SK-N-SH (cell line): ENCODE measurements at places on chromosomes 11 and 22.

DNA sequence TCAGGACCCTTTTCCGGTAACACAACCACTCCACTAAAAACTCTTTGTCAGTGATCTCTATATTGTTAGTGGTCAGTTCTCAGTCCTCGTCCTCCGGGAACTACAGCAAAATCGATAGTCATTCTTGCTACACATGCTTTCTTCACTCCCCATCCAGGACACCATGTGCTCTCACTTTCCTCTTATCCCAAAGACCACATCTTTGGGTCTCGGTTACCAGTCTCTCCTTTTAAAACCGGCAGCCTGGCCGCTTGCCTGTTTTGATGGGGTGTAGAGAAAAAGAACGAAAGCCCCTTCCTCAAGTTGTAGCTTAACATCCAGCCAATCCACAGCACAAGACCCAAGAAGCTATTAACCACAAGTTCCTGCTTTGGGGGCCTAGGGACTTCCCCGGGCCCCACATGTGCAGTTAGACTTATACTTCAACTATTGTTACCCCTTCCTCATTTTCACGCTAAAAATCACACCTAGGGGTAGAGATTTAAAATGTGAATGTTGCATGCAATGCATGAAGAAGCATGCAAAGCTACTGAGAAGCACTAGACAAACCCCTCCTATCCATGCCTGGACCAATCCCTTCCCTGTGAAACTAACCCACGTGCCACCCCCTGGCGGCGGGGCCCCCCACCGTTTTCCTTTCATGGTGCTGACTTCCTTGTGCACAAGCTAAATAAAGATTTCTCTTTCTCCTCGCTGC, 1.5 kb upstream of the TOLLIP start:
- no peak for DNase-seq

DNA sequence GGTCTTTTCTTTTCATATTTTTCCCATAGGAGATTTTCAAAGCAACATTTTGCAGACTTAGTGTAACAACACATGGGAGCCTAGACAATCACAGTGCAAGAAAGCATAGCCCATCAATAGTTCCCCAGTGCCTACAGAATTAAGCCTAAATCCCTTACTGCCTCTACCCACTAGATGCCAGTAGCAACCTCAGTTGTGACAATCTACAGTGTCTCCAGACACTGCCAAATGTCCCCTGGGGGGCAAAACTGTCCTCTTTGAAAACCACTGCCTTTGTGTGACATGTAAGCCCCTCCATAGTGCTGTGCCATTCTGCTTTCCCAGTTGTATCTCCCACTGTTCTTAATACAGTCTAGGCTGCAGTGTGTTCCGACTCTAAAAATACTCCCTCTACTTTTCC, 1329.0 kb downstream of the LRRC4C start:
- peak; percentile 16 for DNase-seq

- no peak for DNase-seq
Observed at GRCh38 chr11:115766561-115766960, 262.3 kb upstream of the CADM1 start.

DNA sequence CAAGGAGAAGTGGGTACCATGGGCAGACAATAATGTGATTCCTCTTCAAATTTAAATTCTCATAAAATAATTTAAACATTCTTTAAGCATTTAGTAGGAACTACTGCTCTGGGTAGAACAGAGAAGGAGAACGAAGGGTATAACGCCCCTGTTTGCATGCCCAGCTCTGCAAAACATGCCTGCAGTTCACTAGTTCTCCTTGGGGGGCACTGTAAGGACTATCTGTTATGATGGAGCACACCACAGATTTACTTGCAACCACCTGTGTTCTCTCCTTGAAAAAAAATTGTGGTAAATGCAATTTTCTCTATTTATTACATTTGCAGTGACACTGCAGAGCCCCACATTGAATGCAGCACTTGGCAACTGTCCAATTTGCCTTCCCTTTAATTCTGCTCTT, 100.3 kb downstream of the GUCY1A2 start:
- DNase-seq = peak; percentile 23

- DNase-seq = no peak
Observed at GRCh38 chr22:39209756-39210155, 35.0 kb downstream of the PDGFB start.

DNA sequence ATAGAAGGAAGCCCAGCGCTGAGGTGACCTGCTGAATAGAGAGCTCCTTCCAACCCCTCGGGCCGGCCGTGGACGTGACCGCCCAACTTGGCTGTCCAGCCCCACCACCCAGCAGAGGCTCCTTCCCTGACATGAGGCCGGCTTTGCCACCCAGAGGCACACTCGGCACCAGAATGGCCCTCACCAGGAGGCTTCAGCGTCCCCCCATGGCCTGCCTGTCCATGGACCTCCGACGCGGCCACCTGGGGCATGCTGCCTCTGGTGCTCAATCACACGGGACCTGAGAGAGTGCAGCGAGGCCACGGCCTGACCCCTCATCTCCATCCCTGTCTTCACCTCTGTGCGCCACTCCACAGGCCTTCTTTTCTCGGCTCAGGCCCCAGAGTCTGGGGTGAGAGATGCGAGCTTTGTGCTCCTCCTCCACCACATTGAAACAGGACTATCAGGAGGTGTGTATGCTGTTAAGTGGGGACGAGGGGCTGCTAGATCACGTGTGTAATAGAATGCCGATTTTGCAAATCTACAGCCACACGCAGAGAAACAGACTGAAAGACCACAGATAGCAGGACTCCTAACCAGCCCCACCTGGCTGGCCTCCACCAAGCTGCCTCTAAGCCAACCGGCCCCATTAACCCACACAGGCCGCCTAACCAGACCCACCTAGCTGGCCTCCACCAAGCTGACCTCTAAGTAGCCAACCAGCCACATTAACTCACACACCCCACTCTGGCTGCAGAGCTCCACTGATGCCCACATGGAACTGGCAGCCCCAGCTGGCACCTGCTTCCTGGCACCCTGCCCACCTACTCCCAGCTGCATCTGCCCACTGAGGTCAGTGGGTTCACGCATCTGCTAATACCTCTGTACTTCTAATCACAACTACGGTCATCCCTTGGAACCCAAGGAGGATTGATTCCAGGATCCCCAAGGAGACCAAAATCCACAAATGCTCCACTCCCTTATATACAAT, 20.7 kb downstream of the LINC01488 start:
- DNase-seq = peak; percentile 40

DNA sequence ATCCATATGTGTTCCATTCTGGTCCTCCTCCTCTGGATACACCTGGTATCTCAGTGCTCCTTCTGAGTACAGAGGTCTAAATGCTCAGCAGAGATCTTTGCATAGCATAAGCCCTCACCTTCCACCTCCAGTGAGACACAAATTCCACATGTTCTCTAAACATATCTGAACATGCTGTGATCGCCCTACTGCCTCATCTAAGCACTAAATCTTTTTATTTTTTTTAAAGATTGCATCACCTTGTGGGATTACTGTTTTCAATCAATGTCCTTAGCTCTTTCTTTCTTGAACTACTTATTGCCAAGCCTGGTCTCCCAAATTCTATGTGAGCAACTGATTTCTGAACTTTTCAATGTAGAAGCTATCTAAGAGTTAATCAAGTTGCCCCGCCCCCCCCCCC, 113.4 kb downstream of the TRPC6 start:
- DNase-seq = no peak
